ENCODE measurements at places on chromosomes 6 and 20. TPM values are rescaled to one million over a fixed set of nuclear protein-coding genes. Genes with fewer than 3 reads are reported as not detected.

The RFX6 gene
- not detected for total RNA-seq

The CCN6 gene
- total RNA-seq, result 3.0 TPM

The GTSF1L gene
- not detected for total RNA-seq

The FAM229B gene
- 12.0 TPM for total RNA-seq

The STMND1 gene
- total RNA-seq, result not detected

The ACOT8 gene
- 21.1 TPM for total RNA-seq

The CTCFL gene
- total RNA-seq, result 0.05 TPM

The POM121L2 gene
- not detected for total RNA-seq

The TAF11 gene
- 25.3 TPM for total RNA-seq

The UST gene
- total RNA-seq, result 0.15 TPM

The CST4 gene
- not detected for total RNA-seq

The ASIP gene
- not detected for total RNA-seq

The FUT9 gene
- not detected for total RNA-seq

The PNLDC1 gene
- total RNA-seq, result not detected

The SNAP91 gene
- 0.95 TPM for total RNA-seq

The PSORS1C2 gene
- total RNA-seq, result not detected

The SAPCD1 gene
- total RNA-seq, result 6.3 TPM

The NFATC2 gene
- total RNA-seq, result 10.6 TPM

The PKHD1 gene
- not detected for total RNA-seq

The OR2J3 gene
- not detected for total RNA-seq

The ECT2L gene
- not detected for total RNA-seq

The SLC17A9 gene
- total RNA-seq, result 0.28 TPM

The LY86 gene
- not detected for total RNA-seq

The C6orf58 gene
- not detected for total RNA-seq

The KCNG1 gene
- total RNA-seq, result 7.4 TPM

The F13A1 gene
- 0.26 TPM for total RNA-seq

The PPP1R14C gene
- not detected for total RNA-seq

The EYA4 gene
- not detected for total RNA-seq

The SIRPB2 gene
- total RNA-seq, result not detected

The OPRL1 gene
- total RNA-seq, result 3.9 TPM

The PSORS1C1 gene
- 2.9 TPM for total RNA-seq

The MMP24 gene
- total RNA-seq, result 7.1 TPM

The TREM1 gene
- total RNA-seq, result not detected

The CDC40 gene
- 37.0 TPM for total RNA-seq

The TMC2 gene
- total RNA-seq, result not detected

The TNFRSF6B gene
- total RNA-seq, result not detected

The CDH26 gene
- 0.46 TPM for total RNA-seq

The SLC22A2 gene
- total RNA-seq, result not detected

The TNFRSF21 gene
- total RNA-seq, result 76.0 TPM

The GABBR1 gene
- total RNA-seq, result 11.9 TPM

The POU5F1 gene
- 1.1 TPM for total RNA-seq

The CNKSR3 gene
- total RNA-seq, result 18.2 TPM

The ANGPT4 gene
- total RNA-seq, result not detected

The HTR1B gene
- 14.0 TPM for total RNA-seq

The MUCL3 gene
- total RNA-seq, result not detected

Data from Panc1 (cell line).